H1 (cell line): ENCODE measurements at places on chromosomes 2 and 18.
A peak's percentile ranks its signal among the peaks of the same experiment; 100 is the strongest.

DNA sequence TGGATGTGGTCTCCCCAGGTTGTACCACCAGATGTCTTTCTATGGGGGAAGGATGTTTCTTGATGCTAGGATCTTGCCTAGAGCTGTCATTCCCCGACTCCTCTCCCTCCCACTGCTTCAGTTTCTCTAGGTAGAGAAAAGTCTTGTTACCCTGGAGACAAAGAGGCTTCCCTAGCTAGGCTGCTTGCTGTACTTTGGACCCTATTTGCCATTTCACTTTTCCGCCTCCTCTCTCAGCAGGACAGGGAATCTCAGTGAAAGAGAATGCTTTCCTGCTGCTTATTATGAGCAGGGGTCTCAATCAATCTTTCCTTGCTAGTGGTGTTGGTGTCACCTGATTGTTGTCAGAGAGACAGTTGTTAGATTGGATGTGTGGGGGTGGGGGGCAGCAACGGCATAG is 818.8 kb upstream of the GYPC start:
- no peaks in the 10 kb centered on the region for H3K27me3 ChIP-seq
- no peak for DNase-seq
- peaks cover 4% of the 10 kb centered on the region for H3K4me1 ChIP-seq
- peak overlapping the region; percentile 10; the same call in 1 of the 2 replicates for H3K27ac ChIP-seq

DNA sequence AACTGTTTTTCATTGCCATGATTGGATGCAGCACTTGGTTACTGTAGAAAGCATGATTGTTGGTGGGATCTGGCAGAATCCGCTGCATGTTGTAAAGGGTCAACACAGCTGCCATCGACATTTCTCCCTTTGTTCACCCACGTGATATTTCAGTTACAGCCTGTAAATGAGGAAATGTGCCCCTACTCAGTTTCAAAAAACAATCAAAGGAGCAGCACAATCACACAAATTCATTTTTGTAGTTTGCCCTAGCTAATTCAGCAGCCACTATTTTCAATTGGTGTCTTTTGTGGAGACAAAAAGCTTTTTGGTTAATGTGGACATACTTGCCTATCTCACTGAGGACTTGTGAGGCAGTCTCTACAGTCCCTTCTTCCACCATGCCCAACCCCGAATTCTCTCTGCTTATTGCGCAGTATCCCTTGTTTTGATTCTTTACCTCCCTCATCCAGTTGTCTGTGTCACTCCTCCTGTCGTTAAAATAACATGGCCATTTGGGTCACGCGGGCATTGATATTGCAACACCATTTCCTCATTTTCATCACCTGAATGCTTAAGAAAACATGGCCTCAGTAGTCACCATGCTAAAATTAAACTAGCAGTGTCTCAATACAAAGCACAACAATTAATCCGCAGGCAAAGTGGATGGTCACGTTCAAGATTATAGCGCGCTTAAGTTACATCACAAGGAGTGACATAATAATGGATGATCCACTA is 6.4 kb upstream of the PROC start:
- H3K4me3 ChIP-seq, result no peak overlapping the region
- H3K36me3 ChIP-seq, result no peaks in the 10 kb centered on the region
- no peak for DNase-seq
- H3K4me1 ChIP-seq, result peaks cover 1% of the 10 kb centered on the region; the same call in 1 of the 2 replicates
- no peak overlapping the region for H3K27ac ChIP-seq
- peaks cover 12% of the 10 kb centered on the region for H3K27me3 ChIP-seq

DNA sequence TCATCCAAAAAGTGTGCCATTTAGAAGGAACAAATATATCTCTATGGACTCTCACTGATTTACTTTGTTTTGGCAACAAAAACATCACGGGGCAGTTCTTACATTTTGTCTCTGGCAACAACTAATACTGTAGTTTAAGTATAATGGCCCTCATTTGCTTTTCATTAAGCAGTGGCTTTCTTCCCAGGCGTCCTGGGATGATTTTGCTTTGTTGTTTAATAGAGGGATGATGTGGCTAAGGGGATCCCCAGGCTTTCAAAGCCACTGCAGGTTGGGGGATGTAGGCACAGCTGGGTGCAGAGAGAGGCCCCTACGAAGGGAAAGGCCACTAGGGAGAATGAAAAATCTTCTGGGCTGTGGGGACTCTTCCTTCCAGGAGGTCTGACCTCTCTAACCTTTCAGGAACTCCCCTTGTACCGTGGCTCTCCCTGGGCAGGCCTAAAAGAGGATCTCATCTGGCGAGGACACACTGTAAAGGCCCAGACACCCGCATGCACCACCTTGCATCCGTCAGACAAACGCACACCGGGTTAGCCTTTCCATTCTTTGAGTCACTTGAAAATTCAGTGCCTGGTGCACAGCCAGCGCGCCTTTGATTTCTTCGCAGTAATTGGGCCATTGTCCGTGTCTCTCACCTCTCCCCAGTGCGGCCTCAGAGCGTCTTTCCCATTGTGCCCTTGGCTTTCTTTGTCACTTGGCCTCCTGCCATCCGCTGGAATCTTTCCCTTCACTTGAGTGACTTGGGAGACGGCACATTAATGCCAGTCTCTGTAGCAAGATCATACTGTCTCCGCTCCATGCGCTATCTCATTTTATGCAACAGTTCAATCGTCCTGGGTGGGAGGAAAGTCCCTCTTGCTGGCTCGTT is 40.3 kb upstream of the AFF3 start:
- H3K4me3 ChIP-seq, result peak overlapping the region; percentile 16; the same call in 1 of the 2 replicates
- H3K27me3 ChIP-seq, result peaks cover 69% of the 10 kb centered on the region
- H3K4me1 ChIP-seq, result peaks cover 14% of the 10 kb centered on the region
- peak; percentile 56 for DNase-seq
- H3K27ac ChIP-seq, result no peak overlapping the region

DNA sequence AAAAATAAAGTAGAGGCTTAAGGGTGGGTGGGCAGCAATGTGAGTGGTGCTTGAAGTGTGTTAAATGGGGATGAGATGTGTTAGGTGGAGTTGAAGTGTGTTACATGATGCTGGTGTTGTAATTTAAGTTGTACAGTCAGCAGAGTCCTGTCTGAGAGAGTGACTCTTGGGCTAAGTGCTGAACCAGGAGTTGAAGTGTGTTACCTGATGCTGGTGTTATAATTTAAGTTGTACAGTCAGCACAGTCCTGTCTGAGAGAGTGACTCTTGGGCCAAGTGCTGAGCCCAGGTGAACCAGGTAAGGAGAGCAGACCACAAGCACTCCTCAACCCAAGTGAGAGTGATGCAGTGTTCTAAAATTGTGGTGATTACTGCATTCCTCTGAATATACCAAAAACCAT is 40.6 kb downstream of the LCLAT1 start:
- H3K4me1 ChIP-seq, result no peaks in the 10 kb centered on the region
- H3K4me3 ChIP-seq, result no peak overlapping the region
- H3K27ac ChIP-seq, result no peak overlapping the region
- DNase-seq, result no peak
- no peaks in the 10 kb centered on the region for H3K36me3 ChIP-seq
- no peaks in the 10 kb centered on the region for H3K27me3 ChIP-seq

DNA sequence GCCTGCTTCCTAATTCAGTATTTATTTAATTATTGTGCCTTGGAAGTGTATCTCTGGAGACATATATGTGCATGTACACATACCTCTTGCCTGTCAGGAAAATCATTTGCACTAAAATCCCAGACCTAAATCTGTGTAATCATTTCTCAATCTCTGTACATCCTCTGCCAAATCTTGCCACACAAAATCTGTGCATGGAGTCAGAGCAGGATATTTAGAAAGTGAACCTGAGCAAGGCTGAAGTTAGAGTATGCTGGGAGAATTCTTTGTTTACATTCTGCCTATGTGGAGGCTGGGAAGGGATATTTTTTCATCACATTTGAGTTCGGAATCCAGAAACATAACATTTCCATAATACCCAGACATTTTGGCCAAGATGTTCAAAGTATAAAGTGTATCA is 9.3 kb downstream of the XRCC5 start:
- no peak for DNase-seq
- H3K4me3 ChIP-seq, result no peak overlapping the region
- peaks cover 95% of the 10 kb centered on the region for H3K36me3 ChIP-seq
- H3K4me1 ChIP-seq, result peaks cover 13% of the 10 kb centered on the region
- H3K27me3 ChIP-seq, result no peaks in the 10 kb centered on the region
- H3K27ac ChIP-seq, result no peak overlapping the region

GRCh38 chr2:222732489-222733178 is 61.2 kb downstream of the MOGAT1 start:
- no peak overlapping the region for H3K4me3 ChIP-seq
- no peaks in the 10 kb centered on the region for H3K27me3 ChIP-seq
- no peak for DNase-seq
- no peak overlapping the region for H3K27ac ChIP-seq
- H3K36me3 ChIP-seq, result no peaks in the 10 kb centered on the region

GRCh38 chr2:11695576-11695975 is 25.6 kb upstream of the NTSR2 start:
- no peaks in the 10 kb centered on the region for H3K36me3 ChIP-seq
- H3K4me1 ChIP-seq, result no peaks in the 10 kb centered on the region
- H3K27ac ChIP-seq, result no peak overlapping the region
- no peaks in the 10 kb centered on the region for H3K27me3 ChIP-seq
- H3K4me3 ChIP-seq, result no peak overlapping the region

- H3K4me3 ChIP-seq, result no peak overlapping the region
- no peak overlapping the region for H3K27ac ChIP-seq
These were observed 438.9 kb downstream of the PTPRM start for GRCh38 chr18:8005870-8006569.

DNA sequence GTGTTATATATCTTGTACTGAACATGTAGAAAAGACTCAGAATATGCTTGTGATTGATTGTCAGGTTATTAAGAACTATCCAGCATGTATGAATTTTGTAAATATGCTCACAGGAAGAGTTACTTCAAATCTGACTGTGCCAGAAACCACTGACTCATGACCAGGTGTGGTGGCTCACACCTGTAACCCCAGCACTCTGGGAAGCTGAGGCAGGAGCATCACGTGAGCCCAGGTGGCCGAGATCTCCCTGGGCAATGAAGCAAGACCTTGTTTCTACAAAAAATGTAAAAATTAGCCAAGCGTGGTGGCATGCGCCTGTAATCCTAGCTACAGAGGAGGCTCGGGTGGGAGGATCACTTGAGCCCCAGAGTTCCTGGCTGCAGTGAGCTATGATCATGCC is 126.6 kb downstream of the COMMD1 start:
- no peak overlapping the region for H3K4me3 ChIP-seq
- no peaks in the 10 kb centered on the region for H3K4me1 ChIP-seq
- no peak overlapping the region for H3K27ac ChIP-seq
- H3K36me3 ChIP-seq, result no peaks in the 10 kb centered on the region
- no peak for DNase-seq

DNA sequence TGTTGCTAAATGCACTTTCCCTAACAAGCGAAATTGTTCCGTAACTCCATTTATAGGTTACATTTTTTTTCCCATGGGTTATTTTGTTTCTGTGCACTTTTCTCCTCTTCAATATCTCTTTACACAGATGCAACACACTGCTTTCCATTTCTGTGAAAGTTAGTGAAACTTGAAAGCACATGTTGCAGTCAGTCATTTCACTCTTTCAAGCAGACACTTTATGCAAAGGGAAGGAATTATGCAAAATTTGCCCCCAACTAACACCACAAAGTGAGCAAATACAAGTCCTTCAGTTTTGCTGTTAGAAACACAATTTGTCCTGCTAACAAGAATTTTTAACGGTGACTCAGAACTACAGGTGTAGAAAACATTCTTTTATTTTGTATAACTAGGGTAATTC is 124.8 kb downstream of the PTH2R start:
- no peaks in the 10 kb centered on the region for H3K36me3 ChIP-seq
- no peaks in the 10 kb centered on the region for H3K27me3 ChIP-seq
- DNase-seq, result no peak

DNA sequence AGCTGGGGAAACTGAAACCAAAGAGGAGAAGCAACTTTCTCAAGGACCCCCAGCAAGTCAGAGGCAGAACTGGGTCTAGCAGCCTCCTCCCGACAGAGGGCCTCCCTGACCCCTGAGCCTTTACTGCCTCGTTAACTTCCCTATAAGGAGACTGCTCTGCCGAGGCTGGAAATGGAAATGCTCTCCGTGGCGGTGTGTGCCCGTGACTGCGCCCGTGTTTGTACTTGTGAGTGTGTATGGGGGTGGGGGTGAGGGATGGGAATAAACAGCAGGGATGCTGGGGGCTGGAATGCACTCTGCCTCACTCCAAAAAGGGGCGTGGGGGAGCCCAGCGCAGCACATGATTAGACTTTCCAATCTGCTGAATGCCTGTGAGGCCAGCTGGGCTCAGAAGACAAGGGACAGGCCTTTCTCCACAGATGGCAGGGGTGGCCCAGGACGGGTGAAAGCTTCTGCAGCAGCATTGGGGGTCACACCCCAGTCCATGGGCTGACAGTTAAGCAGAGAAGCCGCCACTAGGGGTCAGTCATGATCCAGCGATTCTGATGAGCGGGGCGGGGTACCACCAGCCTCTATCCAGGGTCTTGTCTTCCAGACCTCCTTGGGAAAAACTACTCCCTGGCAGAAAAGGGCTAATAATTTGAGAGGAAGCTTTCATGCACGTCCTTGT is 26.8 kb downstream of the MPHOSPH10 start:
- H3K27ac ChIP-seq, result no peak overlapping the region
- H3K4me3 ChIP-seq, result no peak overlapping the region
- no peaks in the 10 kb centered on the region for H3K36me3 ChIP-seq

- DNase-seq, result no peak
- no peaks in the 10 kb centered on the region for H3K4me1 ChIP-seq
- no peak overlapping the region for H3K4me3 ChIP-seq
- no peaks in the 10 kb centered on the region for H3K36me3 ChIP-seq
These were observed 142.5 kb downstream of the MTCL1 start for GRCh38 chr18:8847900-8848299.

- H3K27ac ChIP-seq, result no peak overlapping the region
- no peak for DNase-seq
- no peak overlapping the region for H3K4me3 ChIP-seq
- H3K36me3 ChIP-seq, result no peaks in the 10 kb centered on the region
- H3K4me1 ChIP-seq, result no peaks in the 10 kb centered on the region
- H3K27me3 ChIP-seq, result no peaks in the 10 kb centered on the region
These were observed 12.8 kb upstream of the MAP3K20 start for GRCh38 chr2:173062801-173063200.

GRCh38 chr2:213119061-213119809 is 32.2 kb downstream of the IKZF2 start:
- no peaks in the 10 kb centered on the region for H3K36me3 ChIP-seq
- no peak overlapping the region for H3K27ac ChIP-seq

- no peaks in the 10 kb centered on the region for H3K27me3 ChIP-seq
- no peaks in the 10 kb centered on the region for H3K36me3 ChIP-seq
- no peak overlapping the region for H3K27ac ChIP-seq
- no peak for DNase-seq
- H3K4me3 ChIP-seq, result no peak overlapping the region
- no peaks in the 10 kb centered on the region for H3K4me1 ChIP-seq
These were observed 30.9 kb downstream of the PIK3C3 start for GRCh38 chr18:41985914-41986313.

DNA sequence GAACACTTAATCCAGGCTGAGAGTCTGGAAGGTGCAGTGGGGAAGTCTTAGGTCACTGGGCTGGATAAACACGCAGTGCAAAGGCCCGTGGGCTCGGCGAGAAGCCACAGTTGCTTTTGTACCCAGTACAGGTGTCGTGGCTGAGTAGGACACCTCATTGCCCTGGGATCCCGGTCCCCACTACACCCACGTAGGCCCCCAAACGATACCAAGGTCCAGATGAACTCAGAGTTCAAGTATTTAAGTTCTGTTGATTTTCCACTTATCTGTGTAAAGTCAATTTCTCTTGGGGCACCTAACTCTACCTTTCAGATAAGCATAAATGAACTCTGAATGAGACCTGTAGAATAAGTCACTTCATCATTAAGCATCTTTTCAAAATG is 302.0 kb downstream of the PIEZO2 start:
- no peaks in the 10 kb centered on the region for H3K27me3 ChIP-seq
- 0 out of 2 replicates have a peak, but pooled peaks cover 4% of the 10 kb centered on the region for H3K4me1 ChIP-seq
- DNase-seq, result no peak
- H3K27ac ChIP-seq, result no peak overlapping the region
